SK-MEL-5 (cell line): ENCODE measurements at places on chromosomes 1 and 21.

DNA sequence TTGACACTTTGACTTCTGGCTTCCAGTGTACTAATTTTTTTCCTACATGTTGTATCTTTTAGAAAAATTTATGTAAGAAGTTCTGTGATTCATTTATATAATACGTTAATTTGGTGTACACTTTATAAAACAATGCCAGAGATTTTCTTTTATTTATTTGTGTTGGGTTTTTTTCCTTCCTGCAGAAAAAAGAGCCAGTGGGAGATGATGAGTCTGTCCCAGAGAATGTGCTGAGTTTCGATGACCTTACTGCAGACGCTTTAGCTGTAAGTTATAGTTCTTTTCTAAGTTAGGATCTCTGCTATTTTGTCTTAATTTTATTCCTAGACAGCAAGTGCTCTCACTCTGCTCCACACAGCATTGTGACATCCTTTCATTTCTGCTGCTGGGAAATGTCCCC is 14.4 kb downstream of the SARS1 start:
- no peak for DNase-seq

GRCh38 chr1:7755448-7755847 is 15.6 kb upstream of the VAMP3 start:
- peak; percentile 64 for DNase-seq

DNA sequence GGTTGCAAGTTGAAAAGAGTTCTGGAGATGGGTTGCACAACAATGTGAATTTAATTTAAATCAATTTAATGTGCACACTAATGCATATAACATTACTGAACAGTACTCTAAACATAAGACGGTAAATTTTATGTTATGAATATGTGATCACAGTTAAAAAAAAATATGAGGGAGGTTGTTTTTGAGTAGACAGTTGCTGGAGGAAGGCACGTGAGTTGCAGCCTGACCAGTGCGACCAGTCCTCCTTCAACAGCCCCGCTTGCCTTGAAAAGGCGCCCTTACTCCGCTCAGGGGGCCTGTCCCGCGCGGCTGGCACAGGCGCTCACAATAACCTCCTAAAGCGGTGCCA is 322 bp upstream of the OLIG1 start:
- DNase-seq: no peak

DNA sequence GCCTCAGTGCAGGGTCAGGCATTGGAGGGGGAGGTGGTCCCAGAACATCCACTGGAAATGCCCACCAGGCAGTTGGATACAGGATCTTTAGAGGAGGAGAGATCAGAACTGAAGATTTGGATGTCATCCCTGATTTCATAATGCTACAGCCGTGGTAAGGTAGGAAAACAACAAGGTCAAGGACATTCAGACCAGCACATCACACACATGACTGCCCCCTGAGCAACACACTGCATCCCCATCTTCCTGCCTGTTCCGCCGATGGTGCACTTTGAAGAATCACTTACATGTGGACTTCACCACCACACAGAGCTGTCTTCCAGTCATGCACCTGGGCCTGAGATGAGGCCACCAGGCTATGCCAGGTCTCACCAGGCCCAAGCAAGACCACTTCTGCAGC is 16.7 kb downstream of the KIAA1614 start:
- no peak for DNase-seq

GRCh38 chr1:201912832-201913231 is 24.1 kb downstream of the SHISA4 start:
- no peak for DNase-seq

DNA sequence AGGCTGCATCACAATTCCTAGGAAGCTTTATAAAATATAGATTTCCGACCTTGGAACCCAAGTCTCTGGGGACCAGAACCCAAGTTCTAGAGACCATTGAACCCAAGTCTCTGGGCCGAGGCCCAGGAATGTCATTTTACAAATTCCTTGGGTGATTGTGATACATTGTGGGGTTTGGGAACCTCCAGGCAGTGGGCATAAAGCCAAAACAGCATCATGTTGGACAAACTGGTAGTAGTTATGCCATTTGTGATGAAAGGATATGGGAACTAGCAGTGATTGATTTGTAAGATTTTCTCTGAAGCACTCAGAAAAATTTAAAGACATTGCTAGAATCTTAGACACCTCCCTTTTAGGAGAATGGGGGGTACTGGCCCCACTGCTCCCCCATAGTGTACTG is 160.2 kb downstream of the HIVEP3 start:
- DNase-seq: no peak

DNA sequence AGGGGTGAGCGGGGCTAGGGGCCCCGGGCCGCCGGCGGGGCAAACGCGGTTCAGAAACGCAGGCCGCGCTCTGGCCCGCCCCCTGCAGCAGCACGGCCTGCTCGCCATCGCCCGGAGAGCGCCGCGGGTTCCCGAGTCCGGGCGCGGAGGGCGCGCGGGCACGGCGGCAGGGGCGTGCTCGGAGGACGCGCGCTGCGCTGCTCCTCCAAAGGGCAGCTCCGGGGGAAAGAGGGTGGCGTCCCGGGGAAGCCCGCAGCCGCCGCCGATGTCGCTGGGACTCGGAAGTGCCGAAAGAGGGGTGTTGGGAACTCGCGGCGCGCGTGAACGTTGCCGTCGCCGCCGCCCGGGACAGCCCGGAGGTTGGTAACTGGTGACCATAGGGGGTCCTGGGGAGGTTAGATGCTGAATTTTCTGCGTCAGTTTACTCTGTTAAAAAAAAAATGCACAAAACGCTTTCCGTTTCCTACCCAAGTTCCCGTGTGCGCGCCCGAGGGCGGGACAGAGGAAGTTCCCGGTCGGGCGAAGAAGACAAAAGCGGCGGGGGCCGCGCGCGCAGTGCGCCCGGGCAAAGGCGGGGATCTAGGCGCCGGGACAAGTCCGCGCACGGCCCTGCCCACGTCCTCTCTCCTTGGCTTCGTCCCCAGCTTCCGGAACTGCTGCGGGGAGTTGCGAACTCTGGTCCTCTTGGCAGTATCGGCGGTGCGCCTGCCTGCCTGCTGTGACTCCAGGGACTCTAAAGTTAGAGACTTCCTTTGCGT is at the start of gene HHAT:
Gene HHAT (plus strand): TSS at position 157 of the 758 bp plus-strand sequence. CDS start 20,074 bp downstream, outside the sequence.
- DNase-seq: peak; percentile 82

- no peak for DNase-seq
Observed at GRCh38 chr1:78214334-78214733, 168.6 kb downstream of the GIPC2 start.

- DNase-seq: no peak
Observed at GRCh38 chr1:147267711-147268110, 25.2 kb downstream of the CHD1L start.

- DNase-seq: no peak
Observed at GRCh38 chr1:242056988-242057744, 58.3 kb upstream of the MAP1LC3C start.

DNA sequence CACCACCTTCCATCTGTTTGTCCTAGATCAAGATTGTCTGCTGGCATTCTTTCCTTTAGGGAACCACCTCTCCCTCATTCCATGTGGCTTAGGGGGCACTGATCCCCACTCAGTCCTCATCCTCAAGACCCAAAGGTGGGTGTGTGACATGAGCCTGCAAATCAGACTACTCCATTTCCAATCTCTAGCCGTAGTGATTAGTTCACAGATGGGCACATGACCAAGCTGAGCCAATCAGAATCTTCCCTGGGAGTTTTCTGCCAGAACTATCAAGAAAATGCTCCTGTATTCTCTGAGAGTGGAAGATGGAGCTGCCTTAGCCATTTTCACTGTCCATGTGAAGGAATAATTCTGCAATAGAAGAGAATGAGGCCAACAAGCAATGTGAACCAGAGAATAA is 19.3 kb upstream of the PTPRF start:
- no peak for DNase-seq
